ENCODE measurements at places on chromosomes 1 and 21. TPM values are rescaled to one million over a fixed set of nuclear protein-coding genes. Genes with fewer than 3 reads are reported as not detected.

C1orf74 gene
- total RNA-seq = 1.7 TPM

FAM177B gene
- total RNA-seq = 1.4 TPM

ZYG11A gene
- not detected for total RNA-seq

MOV10 gene
- total RNA-seq = 89.9 TPM

GRHL3 gene
- not detected for total RNA-seq

TPTE gene
- total RNA-seq = not detected

CPT2 gene
- 24.2 TPM for total RNA-seq

MYBPH gene
- not detected for total RNA-seq

KRTAP10-2 gene
- total RNA-seq = not detected

GNG4 gene
- total RNA-seq = not detected

MSH4 gene
- 1.0 TPM for total RNA-seq

PCP4 gene
- total RNA-seq = not detected

OR2T33 gene
- total RNA-seq = not detected

HSPB7 gene
- total RNA-seq = not detected

MASP2 gene
- total RNA-seq = 0.27 TPM

SRM gene
- total RNA-seq = 55.0 TPM

LIN28A gene
- total RNA-seq = not detected

NDUFS5 gene
- total RNA-seq = 118 TPM

CD5L gene
- not detected for total RNA-seq

IL19 gene
- not detected for total RNA-seq

RHOC gene
- total RNA-seq = 3.0 TPM

CFAP107 gene
- not detected for total RNA-seq

GPR25 gene
- total RNA-seq = not detected

SEMA6C gene
- 13.2 TPM for total RNA-seq

RORC gene
- total RNA-seq = not detected

EPHA2 gene
- total RNA-seq = not detected

HRNR gene
- total RNA-seq = not detected

GBP1 gene
- 42.7 TPM for total RNA-seq

FBXO44 gene
- total RNA-seq = 55.7 TPM

TAF12 gene
- total RNA-seq = 25.1 TPM

TFF2 gene
- not detected for total RNA-seq

SGIP1 gene
- total RNA-seq = not detected

CA6 gene
- total RNA-seq = 11.3 TPM

RIMS3 gene
- total RNA-seq = 1.2 TPM

MAEL gene
- total RNA-seq = not detected

FMO4 gene
- total RNA-seq = 4.8 TPM

SLC45A1 gene
- 1.2 TPM for total RNA-seq
